ENCODE measurements at places on chromosomes 16 and 17.

DNA sequence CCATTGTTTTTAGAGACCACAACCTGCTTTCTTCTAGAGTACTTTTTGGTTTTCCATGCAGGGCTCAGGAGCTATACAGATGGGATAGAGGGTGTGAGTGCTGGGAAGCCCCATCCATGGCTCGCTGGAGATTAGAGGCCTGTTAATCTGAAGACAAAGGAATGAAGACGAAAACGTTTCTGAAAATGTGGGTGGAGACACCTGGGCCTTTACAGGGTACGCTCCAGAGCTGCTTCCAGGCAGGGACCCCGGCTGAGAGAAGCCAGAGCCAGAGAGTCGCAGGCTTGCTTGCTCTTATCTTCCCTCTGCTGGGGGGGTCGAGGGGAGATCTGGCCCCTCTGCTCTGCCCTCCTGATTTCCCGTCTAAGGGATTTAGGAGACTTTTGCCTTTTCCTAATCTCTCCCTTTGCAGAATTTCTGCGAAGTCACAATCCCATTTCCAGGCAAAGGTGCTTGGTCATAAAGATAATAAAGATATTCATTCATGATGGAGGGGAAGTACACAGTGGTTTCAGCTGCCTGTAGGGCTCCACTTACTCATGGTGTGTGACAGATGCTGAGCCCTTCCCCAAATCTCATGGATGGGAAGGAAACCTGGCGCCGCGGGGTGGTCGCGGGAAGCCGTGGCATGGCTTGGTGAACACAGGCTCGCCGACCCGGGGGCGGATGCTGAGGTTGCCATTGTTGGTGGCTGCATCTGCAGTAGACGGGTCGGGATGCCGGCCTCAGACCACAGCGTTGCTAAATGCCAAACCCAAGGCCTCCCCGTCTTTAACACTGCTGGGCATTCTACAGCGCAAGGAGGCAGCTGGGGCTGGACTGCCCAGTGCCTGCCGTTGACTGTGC lies 4.8 kb upstream of the SOCS3 start:
- DNase-seq: no peak

DNA sequence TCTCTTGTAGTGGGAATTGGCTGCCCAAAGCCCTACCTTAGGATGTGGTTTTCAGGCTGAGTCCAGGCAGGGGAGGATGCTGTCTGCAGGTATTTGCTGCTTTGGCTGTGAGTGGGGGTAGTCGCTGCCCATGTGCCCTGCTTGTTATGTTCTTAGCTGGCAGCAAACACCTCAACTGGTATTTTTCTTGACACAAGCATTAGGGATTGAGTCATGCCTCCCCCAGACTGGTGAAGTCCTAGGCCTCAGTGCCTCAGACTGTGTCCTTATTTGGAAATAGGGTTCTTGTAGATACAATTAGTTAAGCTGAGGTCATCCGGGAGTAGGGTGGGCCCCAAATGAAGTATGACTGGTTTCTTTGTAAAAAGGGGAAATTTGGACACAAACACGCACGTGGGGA lies 808.3 kb upstream of the EEF2KMT start:
- DNase-seq: no peak

- DNase-seq: no peak
These were observed 886.3 kb upstream of the RBFOX1 start for GRCh38 chr16:6446370-6446769.

DNA sequence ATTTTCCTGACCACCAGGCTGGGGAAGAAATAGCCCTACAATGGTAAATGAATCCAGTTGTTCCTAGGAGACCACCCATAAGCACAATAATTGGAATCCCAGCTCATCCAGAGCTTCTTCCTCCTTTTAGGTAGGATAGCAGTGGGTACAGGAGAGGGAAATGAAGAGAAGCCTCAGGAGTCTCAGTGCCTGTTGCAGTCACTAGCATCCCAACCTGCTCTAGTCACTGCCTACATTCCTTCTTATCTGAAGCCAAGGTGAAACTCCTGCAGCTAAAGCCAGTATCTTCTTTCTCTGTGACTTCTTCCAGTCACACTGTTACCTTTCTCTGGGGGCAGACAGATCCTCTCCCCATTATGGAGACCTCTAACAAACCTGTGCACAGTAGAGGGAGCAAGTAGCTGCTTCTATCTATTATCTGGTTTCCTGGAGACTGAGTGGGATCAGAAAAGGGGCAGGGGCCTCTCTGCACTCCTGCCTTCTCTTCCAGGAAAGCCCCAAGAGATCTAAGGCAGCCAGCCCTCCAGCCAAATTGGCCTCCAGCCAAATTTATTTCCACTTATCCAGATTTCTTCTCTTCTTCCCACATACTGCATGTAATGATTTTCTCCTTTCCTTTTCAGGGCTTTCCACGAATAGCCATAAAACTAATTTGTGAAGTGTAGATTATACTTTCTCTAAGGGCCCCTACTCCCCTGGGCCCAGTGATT lies 85.5 kb downstream of the SSH2 start:
- DNase-seq: no peak

GRCh38 chr17:80449930-80450576 lies 26.4 kb downstream of the NPTX1 start:
- no peak for DNase-seq

DNA sequence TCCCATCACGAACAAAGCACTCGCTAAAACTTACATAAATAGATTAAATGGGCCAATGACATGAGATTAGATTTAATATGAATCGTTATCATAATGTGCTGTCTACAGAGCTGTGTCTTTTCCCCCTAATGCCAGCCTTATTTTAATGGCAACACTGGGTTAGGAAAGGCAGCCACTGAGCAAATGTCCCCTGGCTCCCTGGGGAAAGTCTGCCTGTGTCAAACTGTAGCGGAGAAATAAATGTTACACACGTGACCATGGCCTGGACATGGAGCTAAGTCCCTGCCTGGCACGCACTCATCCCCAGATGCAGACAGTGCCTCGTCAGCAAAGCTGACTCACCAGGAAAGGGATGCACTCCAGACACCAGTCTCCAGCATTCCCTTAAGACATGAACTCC lies 61.3 kb upstream of the SDK2 start:
- no peak for DNase-seq

DNA sequence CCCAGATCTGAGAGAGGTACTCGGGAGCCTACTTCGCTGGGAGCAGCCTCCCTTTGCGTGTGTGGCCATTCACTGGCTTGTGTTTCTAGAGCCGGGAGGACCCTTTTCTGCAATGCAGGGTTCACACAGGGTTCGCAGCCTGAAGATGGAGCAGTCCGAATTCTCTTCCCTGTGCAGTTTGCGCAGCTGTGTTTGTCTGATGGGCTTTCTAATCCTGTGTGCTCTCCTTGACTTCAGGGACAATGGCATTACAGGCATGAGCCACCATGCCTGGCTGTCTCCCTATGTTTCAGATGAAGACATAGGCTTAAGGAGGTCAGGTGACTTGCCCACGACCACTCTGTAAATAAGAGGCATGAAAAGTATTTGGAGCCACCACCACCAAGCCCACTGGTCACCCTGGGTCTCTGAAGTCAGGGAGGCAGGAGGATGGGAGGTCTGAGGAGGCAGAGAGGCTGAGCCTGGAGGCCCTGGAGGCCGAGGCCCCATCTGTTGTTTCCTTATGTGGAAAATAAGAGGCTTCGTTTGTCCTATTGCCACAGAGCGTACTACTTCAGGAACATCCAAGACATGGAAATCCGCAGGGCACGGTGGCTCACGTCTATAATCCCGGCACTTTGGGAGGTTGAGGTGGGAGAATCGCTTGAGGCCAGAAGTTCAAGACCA lies 5.0 kb upstream of the STH start:
- no peak for DNase-seq

GRCh38 chr16:68768771-68769170 lies 31.7 kb downstream of the CDH1 start:
- no peak for DNase-seq

GRCh38 chr17:65688307-65688706 lies 126.9 kb upstream of the AXIN2 start:
- no peak for DNase-seq

- DNase-seq: no peak
These were observed 36.8 kb downstream of the CHD9 start for GRCh38 chr16:53091466-53092211.

DNA sequence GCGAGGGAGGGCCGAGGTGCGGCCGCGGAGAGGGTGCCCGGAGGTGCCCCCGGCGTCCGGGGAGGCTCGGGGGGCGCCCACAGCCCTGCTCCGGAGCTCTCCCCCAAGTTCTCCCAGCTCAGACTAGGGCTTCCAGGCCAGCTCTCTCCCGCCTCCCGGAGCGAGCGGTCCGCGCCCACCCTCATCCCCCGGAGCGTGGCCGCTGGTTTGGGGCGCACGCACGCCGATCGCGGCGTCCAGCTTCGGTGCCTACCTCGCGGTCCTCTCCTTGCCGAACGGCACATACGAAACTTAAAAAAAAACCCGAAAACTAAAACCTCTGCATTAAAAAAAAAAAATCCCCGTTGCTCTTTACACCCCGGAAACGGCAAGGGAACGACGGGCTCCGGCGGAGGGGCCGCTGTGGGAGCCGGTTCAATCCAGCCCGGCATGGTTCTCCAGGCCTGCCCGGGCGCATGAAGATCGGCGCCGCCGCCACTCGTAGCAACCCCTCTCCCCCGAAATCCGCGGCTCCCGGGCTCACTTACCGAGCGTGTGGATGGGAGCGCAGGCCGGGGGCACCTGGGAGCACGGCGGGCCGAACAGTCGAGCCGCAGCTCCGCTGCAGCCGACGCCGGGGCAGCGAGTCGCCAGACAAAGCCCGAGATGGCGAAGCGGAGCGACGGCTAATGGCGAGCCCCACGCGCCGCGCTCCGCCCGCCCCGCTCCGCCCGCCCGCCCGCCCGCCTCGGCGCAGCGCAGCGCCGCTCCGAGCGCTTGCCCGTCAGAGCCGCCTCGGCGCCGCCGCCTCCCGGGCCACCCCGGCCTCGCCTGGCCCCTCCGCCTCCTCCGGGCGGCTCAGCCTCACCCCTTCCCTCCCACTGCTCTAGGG lies 973 bp upstream of the UBTF start:
- peak; percentile 16 for DNase-seq

DNA sequence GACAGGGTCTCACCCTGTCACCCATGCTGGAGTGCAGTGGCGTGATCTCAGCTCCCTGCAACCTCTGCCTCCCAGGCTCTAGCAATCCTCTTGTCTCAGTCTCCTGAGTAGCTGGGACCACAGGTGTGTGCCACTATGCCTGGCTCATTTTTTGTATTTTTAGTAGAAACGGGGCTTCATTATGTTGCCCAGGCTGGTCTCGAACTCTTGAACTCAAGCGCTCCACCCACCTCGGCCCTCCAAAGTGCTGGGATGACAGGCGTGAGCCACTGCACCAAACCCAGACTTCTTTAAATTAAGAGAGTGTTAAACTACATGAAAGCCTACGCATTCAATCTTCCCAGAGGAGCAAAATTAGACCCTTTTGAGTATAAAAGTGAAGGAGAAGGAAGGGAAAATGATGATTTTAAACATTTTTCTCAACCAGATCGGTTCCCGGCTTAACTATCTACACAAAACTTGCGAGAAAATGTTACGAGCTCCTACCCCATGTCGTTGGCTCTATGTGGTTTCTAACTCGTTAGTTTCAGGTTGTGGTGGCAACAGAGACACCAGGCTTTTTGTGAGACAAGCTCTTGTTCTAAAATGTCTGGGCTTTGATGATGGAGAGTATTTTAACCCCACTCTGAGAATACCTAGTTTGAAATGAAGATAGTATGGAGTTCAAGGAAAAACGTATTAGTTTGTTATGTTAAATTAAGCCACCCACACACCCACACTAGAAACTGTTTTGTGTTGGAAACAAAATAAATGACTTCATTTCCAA lies 26.3 kb downstream of the STAT5B start:
- no peak for DNase-seq

- no peak for DNase-seq
These were observed 38.1 kb downstream of the SOCS1 start for GRCh38 chr16:11217651-11218603.

DNA sequence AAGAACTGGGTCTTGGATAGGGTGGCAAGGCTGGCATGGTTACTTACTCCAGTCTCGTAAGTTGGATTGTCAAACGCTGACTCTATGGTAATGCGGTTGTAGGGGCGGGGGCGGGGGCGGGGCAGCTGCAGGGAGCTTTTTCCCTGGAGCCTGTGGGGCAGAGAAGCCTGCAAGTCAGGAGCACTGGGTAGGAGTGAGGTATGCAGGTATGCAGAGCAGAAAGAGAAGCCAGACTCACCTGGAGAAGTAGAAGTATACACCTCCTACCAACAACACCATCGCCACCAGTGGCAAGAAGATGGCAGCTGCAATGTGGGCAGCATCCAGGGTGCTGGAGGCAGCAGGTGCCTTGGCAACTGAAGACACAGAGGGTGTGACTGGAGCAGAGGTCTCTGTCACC lies 4.8 kb upstream of the PHF12 start:
- DNase-seq: no peak

- DNase-seq: no peak
These were observed 12.9 kb upstream of the SLC39A11 start for GRCh38 chr17:73105431-73105830.

DNA sequence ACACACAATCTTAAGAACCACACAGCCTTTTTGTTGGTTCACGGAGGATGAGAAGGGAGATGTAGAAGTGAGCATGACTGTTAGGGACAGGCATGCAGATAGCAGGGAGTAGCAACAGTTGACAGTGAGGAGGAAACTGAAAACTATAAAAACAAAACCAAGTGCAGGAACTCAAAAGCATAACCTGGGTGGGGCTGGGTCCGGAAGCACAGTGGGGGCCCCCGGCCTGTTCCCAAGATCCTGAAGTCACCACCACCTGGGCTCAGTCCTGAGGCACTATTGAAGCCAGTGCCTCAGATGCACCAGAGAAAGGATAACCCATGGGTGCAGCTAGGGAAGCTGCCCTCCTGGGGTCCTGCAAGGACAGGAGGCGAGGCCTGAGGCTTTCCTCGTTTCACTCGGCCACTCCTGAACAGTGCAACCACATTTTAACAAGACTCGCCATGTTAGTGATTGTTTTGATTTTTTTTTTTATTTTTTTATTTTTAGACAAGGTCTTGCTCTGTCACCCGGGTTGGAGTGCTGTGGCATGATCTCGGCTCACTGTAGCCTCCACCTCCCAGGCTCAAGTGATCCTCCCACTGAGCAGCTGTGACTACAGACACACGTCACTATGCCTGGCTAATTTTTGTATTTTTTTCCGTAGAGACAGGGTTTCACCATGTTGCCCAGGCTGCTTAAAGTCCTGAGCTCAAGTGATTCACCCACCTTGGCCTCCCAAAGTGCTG lies 27.7 kb upstream of the CBX4 start:
- no peak for DNase-seq

DNA sequence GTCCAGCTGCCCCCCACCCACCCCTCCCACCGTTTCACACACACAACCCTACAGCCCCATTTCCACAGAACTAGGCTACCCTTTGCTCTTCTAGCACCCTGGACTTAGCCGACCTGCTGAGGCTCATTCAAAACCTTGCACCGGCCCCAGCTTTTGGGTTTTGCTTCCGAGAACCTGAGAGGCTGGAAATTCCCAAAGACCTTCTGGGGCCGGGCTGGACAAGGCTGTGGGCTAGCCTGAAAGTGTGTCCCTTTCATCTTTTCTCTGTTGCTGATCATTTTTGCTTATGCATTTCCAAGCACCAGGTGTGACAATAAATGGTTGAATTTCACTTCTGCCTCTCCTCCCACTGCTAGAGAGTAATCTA lies 139.0 kb downstream of the DNAH9 start:
- no peak for DNase-seq

- DNase-seq: no peak
These were observed 17.8 kb downstream of the ZZEF1 start for GRCh38 chr17:4124999-4125398.

- DNase-seq: no peak
These were observed 171.8 kb upstream of the GSE1 start for GRCh38 chr16:85441189-85441889.

GRCh38 chr16:84550096-84550495 lies 45.6 kb upstream of the MEAK7 start:
- no peak for DNase-seq

GRCh38 chr17:39170109-39170508 lies 4.1 kb upstream of the ARL5C start:
- no peak for DNase-seq
